NCI-H460 (cell line): ENCODE measurements at places on chromosomes 13 and 19.

- no peak for DNase-seq
These were observed 1917.4 kb downstream of the OLFM4 start for GRCh38 chr13:54945973-54946372.

- DNase-seq = no peak
These were observed 152.0 kb upstream of the SLC10A2 start for GRCh38 chr13:103218253-103218652.

DNA sequence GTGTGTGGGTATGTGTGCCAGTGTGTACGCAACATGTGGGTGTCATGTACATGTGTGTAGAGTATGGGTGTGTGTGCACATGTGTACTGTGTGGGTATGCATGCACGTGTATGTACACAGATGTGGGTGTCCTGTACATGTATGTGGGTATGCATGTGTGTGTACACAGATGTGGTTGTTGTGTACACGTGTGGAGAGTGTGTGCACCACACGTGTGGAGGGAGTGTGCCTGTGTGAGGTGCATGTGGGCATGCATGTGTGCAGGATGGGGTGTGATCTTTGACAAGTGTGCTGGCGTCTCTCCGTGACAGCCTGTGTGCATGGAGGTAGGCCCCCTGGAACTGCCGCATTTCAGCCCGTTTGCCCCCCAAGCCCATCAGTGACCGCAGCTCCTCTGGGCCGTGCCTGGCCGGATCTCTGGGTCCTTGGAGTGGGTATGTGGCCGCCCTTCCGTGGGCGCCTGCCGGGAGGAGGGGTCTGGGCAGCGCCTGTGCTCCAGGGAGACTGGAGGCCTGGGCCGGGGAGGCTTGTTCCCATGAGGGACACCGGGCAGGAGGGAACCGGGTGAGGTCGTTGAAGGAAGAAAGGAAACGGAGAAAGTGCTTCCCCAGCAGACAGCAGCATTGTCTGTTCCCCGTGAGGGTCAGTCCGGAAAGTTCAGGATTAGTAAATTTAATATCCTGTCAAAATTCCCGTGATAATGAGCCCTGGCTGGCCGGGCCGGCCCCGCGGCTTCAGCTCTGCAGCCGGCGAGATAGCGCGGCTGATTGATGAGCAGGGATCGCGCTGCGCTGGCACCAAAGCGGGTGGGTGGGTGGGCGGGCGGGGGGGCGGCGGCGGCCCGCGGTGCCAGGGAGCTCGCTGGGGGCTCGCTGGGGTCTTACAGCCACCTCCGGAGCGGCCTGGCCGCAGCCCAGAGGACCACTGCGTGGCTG lies 91.1 kb upstream of the SOX1 start:
- DNase-seq = no peak

GRCh38 chr19:2089001-2089711 lies 7.0 kb downstream of the MOB3A start:
- no peak for DNase-seq

DNA sequence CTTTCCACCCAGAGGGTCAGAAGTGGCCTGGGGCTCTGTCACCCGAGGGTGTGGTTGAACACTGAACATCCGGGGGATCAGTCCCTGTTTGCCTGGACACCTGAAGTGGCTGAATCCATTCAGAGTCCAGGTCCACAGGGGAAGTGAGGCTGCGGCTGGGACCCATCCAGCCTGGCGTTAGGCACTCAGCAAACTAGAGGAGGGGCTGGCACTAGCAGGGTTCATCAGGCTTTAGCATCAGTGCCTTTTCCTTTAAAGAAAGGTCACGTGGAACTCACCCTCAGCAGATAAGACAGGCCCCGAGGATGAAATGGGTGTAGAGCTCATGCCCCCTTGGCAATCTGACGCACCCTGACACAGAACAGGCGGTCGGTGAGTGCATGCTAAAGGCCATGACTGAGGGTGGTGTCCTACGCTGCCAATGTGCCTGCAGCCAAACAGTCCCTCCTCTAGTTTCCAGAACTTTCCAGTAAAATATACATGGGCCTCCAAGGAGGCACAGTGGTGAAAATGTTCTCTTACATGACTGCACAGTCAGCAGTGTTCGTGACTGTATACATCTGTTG lies 72.4 kb upstream of the ARHGEF7 start:
- no peak for DNase-seq
